ENCODE measurements at places on chromosomes 2 and 18.
A peak's percentile ranks its signal among the peaks of the same experiment; 100 is the strongest.

DNA sequence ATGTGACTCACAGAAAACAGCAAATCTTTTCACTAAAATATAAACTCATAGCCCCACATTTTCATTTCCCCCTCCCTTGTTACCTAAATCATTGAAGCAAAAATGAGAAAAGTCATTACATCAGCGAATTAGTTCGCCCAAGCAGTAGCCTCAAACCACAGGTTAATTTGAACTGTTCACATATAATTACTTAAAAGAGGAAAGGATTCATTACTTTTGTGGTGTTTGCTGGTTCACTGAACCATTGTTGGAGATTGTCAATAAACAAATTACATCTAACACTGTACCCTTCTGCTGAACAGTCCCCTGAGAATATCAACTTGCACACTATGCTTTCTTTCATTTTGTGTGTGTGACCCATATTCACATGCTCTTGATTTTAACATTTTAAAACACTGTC lies 238.7 kb downstream of the ERBB4 start:
- no peak for DNase-seq

GRCh38 chr2:158815166-158815565 lies 20.0 kb downstream of the DAPL1 start:
- DNase-seq = no peak

GRCh38 chr2:237858294-237859081 lies 935 bp upstream of the RAMP1 start:
- DNase-seq = no peak

DNA sequence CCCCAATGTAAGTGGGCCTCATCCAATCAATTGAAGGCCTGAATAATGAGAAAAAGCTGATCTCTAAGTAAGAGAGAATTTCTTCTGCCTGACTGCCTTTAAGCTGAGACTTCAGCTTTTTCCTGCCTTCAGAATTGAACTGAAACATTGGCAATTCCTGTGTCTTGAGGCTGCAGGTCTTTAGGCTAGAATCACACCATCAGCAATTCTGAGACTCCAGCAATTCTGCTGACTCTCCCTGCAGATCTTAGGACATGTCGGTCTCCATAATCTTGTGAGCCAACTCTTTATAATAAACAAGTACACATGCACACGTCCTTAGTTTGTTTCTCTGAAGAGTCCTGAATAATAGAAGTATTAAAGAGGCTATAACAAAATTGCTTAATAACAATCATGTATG lies 209.1 kb downstream of the FSIP2 start:
- DNase-seq = no peak

DNA sequence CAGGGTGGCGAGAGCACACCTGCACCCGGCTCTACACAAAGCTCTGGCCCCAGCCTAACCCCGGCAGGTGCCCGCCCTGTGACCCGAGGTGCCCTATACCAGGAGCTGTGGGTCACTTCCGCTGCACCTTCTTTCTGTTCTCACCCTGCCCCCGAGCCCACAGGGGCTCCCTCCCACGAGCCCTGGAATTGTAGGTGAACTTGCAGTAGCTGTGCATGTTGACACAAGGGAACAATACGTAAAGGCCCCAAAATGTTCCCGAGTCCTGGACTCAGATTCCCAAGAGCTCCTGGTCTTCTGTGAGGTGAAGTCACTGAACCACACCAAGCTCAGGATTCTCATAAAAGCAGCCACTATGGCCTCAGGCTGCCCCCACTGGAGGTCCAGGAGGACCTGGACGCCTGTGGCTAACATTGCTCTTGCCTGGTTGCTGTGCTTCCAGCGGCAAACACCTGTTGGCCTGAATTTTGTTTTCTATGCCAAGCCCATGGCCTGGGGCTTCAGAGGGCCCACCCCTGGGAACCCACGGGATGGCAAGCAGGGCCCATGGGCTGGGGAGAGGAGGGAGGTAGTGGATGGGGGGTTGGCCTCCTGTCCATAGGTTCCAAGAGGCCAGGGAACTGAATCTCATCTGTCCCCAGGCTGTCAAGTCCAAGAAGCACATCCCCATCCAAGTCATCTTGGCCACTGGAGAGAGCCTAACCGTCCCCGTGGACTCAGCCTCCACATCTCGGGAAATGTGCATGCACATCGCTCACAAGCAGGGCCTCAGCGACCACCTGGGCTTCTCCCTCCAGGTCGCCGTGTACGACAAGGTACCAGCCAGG lies 23.2 kb upstream of the GPR17 start:
- DNase-seq = no peak

DNA sequence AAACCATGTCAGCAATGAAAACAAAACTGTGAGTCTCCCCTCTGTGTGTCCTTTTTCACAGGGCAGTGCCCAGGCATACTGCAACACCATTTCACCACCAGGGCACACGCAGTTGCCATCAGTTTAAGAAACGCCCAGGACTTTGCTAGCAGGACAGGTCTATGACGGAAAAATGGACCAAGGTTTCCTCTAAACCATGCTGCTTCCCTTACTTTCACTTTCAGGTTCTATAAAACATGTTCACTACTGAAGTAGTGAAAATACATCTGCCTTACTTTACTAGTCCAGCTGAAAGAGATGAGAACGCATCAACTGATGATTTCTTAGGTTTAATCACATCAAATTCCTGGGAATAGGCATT lies 110.5 kb downstream of the TCF4 start:
- DNase-seq = peak; percentile 45

GRCh38 chr2:66344087-66344663 lies 90.8 kb upstream of the MEIS1 start:
- no peak for DNase-seq

DNA sequence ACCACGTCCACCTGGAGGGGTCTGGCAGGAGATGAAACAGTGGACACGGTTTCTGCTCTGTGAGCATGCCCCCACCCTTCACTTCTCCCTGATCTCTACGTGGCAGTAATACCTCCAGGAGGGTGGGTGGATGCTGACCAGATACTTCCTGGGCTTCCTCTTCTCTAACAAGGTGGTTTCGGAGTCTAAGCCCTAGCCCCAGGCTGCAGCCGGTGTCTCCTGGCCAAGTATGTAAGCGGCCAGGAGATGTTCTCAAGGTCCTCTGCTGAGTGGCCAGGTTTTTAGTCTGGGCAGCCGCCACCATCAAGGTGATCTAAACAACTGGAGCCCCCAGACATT lies 101.8 kb upstream of the ASB18 start:
- no peak for DNase-seq

- DNase-seq = no peak
These were observed 50.3 kb downstream of the TCF7L1 start for GRCh38 chr2:85183479-85183878.

DNA sequence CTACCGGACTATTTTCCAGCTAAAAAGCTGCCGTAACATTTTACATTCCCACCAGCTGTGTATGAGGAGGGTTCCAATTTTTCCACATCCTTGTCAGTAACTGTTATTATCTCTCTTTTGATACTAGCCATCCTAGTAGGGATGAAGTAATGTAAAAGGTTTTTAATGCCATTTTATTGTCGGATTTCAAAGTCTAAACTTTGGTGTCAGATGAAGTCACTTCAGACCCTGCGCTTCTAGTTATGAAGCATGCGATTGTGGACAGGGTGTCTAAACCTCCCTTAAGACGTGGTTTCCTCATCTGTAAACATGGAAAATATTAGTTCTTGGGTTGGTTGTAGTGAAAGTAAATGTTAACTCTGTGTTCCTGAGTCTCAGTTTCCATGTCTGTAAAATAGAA lies 4.7 kb downstream of the DGKD start:
- no peak for DNase-seq

DNA sequence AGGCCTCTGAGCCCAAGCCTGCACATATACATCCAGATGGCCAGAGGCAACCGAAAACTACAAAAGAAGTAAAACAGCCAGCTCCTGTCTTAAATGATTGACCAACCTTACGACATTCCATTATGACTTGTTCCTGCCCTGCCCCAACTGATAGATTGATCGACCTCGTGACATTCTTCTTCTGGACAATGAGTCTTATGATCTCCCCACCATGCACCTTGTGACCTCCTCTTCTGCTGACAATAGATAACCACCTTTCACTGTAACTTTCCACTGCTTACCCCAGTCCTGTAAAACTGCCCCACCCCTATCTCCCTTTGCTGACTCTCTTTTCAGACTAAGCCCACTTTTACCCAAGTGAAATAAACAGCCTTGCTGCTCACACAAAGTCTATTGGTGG lies 670.0 kb upstream of the PKDCC start:
- no peak for DNase-seq

- DNase-seq = no peak
These were observed 2.2 kb upstream of the TEX51 start for GRCh38 chr2:126896471-126896870.

DNA sequence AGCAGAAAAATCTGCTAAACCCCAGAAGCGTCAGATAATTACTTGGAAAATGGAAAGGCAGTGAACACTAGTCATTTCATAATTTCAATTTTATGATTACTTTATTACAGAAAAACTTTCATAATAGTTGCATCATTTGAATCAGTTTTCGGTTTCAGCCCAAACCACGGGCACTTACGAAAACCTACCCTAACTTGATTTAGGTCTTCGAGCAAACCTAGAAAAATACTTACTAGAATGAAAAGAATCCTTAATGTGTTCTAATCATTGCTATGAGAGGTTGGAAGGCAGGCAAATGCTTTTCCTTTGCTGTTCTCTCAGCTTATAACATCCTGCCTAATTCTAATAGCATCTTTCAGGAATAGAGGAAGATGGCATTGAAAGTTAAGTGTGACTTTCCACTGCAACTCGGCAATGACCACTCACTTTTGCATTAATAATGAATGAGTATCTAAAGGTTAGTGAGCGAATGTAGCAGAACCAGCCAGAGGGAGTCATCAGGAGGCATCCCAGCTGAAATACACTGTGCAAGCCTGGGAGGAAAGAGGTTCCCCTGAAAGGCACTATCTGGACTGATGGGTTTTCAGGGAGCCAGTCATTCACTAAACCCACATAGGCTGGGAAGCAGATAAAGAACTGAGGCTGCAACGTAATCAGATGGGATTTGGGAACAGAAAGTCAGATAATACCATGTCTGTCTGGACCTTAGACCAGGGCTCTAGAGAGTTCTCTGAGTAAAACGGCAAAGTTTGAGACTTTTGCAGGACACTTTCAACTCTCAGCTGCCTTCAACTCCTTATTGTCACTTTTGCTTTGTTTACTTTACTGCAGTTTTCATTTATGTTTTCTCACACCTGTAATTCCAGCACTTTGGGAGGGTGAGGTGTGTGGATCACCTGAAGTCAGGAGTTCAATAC lies 520.8 kb downstream of the RNF144A start:
- DNase-seq = no peak

DNA sequence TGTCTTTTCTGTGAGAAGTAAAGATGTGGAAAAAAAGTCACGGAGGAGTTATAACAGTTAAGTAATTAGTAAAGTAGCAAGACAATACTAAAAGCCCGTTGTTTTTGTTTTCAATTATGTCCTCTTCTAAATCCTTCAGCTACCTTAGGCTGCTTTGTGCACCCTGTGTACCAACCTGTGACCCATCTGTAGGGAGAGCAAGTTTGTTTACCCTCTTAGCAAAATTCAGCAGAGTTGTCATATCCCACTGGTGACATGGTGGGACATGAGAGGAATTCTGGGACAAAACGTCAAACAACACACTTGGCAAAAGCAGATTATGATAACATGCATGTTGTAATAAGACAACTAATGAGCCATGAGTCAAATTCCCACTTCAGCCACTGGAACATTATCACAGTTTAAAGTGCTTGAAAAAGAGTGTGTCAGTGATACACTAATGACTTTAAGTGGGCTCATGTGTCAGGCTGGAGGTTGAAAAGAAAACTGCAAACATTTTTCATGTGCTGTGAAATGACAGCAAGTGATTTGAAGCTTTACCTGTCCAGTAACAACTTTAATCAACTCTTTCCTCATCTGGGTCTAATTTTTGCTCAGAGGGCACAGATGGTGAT lies 392.8 kb upstream of the ACVR2A start:
- DNase-seq = no peak

DNA sequence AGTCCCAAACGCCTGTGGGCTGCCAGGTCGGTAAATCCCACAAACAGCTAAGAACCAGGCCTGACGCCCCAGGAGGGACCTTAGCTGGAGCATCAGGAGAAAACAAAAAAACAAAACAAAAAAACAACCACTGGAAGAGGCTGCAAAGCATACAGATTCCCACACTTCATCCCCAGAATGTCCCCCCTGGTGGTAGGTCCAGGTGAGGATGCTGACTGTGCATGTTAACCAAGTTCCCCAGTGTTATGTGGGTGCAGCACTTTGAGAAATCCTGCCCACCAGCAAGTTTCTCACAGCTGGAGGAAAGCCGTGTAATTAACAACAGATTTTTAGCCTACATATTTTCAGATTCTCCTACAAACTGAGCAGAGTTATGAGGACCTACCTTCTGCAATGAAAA lies 15.1 kb downstream of the ST3GAL5 start:
- DNase-seq = no peak

GRCh38 chr18:10025711-10026670 lies 112.2 kb downstream of the VAPA start:
- no peak for DNase-seq

DNA sequence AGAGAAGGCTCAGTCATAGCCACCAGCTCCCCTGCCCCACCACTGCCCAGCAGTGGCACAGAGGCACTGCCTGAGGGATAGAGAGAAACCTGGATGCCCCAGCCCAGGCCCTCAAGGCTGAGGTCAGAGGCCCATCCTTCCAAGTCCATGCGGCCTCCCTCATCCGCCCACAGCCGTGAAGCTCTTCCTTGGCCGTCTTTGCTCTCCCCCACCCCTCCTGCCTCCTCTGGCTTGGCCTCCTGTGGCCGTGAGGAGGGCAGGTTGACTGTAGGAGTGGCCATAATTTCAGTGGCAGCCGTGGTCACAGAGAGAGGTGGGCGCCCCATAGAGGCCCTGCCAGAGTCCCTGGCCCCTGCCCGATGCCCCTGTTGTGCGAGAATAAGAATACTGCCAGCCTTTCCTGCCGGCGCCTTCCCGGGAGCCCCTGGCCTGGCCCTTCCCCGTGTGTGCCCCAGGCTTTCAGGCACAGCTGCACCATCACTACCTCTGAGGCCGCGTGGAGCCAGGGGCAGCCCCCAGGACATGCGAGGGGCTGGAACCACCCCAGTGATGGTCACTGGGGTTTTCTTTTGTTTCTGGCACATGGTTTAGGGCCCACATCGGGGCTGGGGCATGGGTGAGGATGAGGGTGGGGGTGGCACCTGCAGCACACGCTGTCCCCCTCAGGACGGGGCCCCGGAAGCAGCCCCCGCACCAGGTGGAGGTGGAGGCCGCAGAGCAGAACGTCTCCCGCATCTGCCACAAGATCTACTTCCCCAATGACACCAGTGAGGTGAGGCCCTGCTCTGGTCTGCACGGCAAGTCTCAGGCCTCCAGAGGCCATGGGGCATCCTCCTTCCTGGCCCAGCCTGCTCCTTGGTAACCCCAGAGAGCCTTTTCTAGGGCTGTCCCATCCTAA lies 13.1 kb upstream of the GPR17 start:
- no peak for DNase-seq

DNA sequence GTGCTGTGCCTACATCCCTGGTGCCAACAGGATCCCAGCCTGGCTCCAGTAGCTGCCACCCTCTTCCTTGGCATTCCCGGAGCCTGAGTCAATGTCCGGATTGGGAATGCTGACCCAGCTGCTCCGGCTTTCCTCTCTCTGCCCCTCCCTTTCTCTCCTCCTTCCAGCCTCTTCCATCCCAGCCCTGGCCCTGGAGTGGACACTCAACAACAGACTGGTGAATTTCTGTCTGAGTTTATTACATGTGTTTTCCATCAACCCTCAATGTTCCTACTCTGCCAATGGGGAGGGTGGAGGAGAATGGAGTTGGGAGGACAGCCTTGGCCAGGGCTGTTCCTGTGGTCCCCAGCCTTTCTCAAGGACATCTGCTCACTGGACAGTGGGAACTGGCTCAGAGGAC lies 917 bp upstream of the PRKAG3 start:
- peak; percentile 23 for DNase-seq

Data from glomerular endothelial cell (primary cell).